ENCODE measurements at places on chromosomes 2 and 18. TPM values are rescaled to one million over a fixed set of nuclear protein-coding genes. Genes with fewer than 3 reads are reported as not detected.

AQP12B gene
- not detected for total RNA-seq

ZC3H8 gene
- 10.6 TPM for total RNA-seq

CXCR1 gene
- total RNA-seq, result 3.5 TPM

- no peak for DNase-seq
- peaks cover 5% of the 10 kb centered on the region for H3K4me1 ChIP-seq
- H3K4me3 ChIP-seq, result no peak overlapping the region
- no peak overlapping the region for H3K27ac ChIP-seq
These were observed 432.9 kb downstream of the MTX2 start for GRCh38 chr2:176702131-176702530.

- H3K4me1 ChIP-seq, result no peaks in the 10 kb centered on the region
- no peak for DNase-seq
- no peak overlapping the region for H3K27ac ChIP-seq
These were observed 80.3 kb upstream of the GATA6 start for GRCh38 chr18:22088996-22089640.

GRCh38 chr2:223822818-223823217 lies 14.6 kb downstream of the AP1S3 start:
- no peak for DNase-seq
- H3K36me3 ChIP-seq, result no peaks in the 10 kb centered on the region
- no peak overlapping the region for H3K4me3 ChIP-seq
- no peaks in the 10 kb centered on the region for H3K4me1 ChIP-seq
- H3K27ac ChIP-seq, result no peak overlapping the region

- no peaks in the 10 kb centered on the region for H3K4me1 ChIP-seq
- H3K27me3 ChIP-seq, result no peaks in the 10 kb centered on the region
- DNase-seq, result no peak
- H3K27ac ChIP-seq, result no peak overlapping the region
These were observed 140.3 kb downstream of the NRP2 start for GRCh38 chr2:205822579-205822978.

GRCh38 chr2:196513796-196514526 lies 125.6 kb upstream of the CCDC150 start:
- H3K4me3 ChIP-seq, result no peak overlapping the region
- H3K4me1 ChIP-seq, result no peaks in the 10 kb centered on the region
- no peaks in the 10 kb centered on the region for H3K36me3 ChIP-seq
- H3K27me3 ChIP-seq, result no peaks in the 10 kb centered on the region
- no peak for DNase-seq
- H3K27ac ChIP-seq, result no peak overlapping the region

Data from aorta (tissue), 5 donors.